NCI-H1930 (cell line): ENCODE measurements at places on chromosomes 2 and 18.

DNA sequence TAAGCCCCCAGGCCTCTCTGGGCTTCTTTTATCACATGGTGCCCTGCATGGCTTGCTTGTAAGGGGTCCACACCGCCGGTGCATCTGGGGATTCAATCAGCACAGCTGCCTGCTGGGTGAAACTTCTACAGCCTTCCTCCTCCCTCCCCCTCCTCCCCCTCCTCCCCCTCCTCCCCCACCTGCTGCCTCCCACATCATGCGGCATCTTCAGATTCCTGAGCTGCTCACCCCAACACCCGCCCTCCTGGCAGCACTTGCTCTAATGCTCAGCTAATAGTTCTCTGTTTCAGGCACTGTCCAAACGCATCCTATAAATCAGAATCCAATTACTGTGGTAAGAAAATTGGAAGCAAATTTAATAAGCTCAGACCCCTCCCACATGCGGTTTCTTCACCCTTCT, 150.7 kb downstream of the GALNT14 start:
- DNase-seq, result no peak

- no peak for DNase-seq
Measured at GRCh38 chr2:232022718-232023117, 61.2 kb downstream of the DIS3L2 start.

DNA sequence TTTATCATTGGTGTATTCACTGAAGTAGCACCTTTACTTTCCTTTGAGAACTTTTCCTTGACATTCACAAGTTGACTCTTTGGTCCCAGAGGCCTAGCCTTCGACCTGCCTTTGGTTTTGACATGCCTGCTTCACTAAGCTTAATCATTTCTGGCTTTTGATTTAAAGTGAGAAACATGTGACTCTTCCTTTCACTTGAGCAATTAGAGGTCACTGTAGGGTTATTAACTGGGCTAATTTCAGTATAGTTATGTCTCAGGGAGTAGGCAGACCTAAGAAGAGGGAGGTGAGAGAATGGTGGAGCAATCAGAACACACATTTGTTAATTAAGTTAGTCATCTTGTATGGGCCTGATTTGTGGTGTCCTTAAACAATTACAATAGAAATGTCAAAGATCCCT, 1040.7 kb upstream of the SLC39A10 start:
- no peak for DNase-seq

DNA sequence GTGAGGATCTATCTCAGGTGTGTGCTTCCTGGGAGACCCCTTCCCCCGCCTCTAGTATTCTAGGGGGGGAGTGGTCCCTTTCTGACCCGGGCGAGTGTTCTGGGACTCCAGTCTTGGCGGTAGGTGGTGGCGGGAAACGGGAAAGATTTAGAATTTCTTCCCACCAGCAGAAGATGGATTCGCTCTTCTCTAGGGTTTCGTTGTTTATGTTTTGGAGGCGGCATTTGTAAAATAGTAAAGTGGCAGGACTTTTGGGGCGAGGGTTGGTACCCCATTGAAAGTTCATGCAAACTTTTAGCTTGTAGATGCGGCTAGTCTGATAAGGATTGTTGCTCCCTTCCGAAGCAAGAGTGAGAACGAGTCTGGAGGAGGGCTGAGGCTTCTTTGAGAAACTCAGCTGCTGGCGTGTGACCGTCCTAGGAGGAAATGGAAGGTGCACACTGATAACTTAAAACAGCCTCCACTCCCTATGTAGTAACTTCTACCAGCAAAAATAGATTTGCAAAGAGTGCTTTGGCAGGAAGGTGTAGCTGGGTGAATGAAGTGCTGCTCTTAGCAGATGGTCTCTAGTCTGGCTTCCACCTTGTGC, 412 bp downstream of the GPD2 start:
- DNase-seq, result no peak

DNA sequence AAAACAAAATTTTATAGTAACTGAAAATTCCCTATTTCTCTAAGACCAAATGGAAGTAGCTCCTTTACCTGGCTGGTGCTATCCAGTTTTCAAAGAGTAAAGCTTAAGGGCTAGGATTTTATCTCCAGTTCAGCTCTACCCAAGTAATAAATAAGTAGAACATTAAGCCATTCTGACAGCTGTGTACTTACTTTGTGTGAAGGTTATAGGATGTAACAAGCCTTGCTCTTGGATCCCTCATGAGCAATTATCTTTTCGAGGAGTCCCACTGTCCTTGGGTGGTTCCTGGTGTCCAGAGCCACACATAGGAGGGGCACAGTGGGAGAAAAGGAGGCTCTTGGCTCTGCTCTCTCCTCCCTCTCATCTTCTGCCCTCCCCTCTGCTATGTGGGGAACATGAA, 45.5 kb downstream of the KIF5C start:
- no peak for DNase-seq

GRCh38 chr18:69128566-69128965, 272.1 kb upstream of the DOK6 start:
- no peak for DNase-seq

DNA sequence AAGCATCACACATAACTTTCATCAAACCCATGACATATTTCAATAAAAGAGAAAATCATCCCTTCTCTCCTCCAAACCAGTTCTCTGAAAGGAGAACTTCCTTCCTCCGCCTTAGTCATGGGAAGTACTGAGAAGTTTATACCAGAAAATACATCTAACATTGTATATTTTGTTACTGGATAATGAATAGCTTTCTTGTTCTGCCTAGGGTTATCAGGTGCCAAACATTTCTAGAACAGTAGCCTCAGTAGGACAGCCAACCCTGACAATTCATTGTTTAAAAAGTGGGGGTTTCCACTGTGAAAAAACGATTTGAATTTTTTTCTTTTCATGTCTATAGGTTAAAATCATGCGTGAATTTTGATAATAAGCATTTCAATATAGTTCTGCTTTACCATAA, 16.0 kb upstream of the DAW1 start:
- no peak for DNase-seq

- no peak for DNase-seq
Measured at GRCh38 chr18:64785686-64786085, 636.8 kb upstream of the LINC00305 start.

DNA sequence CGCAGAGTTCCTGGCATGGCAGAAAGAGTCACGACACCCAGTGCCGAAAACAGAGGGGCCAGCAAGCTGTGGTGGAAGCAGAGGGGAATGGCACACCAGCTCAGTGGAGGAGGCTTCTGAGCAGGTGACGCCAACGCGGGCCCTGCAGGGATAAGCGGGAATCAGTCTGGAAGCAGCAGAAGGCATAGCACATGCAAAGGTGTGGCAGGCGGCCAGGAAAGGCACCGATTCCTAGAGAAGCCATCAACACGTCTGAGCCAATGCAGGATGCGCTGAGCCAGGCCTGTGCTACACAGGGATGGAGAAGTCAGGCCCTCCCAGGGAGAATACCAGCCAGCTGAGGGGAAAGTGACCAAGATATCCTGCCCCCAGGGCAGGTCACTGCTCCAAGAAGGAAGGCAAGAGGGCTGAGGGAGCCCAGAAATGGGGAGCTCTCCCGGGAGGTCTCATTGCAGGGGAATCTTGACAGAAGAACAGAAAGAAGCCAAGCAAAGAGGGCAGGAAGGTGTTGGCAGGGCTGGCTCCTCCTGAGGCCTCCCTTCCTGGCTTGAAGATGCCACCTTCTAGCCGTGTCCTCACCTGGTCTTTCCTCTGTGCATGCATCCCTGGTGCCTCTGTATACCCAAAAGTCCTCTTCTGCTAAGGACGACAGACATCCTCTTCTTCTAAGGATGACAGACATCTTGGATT, 16.3 kb downstream of the TEX51 start:
- no peak for DNase-seq

GRCh38 chr2:63767307-63767706, 74.4 kb upstream of the UGP2 start:
- no peak for DNase-seq

DNA sequence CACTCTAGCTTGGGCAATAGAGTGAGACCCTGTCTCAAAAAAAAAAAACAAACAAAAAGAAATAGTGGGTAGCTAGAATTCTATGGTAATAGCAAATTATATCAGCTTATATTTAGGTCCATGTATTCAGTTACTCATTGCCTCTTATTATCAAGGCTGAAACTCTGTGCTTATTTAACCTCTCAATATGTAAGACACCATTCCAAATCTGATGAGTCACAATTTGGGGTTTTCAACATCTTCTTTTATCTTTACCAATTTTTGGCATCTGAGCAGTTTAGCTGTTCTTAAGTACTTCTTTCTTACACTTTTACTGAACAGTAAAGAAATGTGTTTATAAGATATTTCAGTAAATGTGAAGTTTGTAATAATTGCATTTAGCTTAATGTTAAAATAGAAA, 69.3 kb downstream of the TTC27 start:
- DNase-seq, result no peak

DNA sequence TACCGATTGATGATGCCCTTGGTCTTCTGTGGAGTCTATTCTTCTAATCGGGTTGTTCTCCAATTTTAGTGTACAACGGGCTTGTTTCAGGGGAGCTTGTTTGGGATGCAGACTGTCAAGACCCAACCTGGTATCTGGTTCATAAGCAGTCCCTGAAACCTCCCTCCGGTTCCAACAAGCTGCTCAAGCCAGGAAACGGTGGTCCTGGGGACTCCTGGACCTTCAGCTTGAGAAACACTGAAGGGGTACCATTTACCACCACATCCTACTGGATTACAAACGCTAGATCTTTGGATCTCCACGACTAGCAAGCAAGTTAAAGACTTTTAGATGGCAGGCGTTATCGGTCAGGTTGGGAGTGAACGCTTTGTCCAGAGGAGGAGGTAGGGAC, 2.0 kb downstream of the BCL2 start:
- no peak for DNase-seq

DNA sequence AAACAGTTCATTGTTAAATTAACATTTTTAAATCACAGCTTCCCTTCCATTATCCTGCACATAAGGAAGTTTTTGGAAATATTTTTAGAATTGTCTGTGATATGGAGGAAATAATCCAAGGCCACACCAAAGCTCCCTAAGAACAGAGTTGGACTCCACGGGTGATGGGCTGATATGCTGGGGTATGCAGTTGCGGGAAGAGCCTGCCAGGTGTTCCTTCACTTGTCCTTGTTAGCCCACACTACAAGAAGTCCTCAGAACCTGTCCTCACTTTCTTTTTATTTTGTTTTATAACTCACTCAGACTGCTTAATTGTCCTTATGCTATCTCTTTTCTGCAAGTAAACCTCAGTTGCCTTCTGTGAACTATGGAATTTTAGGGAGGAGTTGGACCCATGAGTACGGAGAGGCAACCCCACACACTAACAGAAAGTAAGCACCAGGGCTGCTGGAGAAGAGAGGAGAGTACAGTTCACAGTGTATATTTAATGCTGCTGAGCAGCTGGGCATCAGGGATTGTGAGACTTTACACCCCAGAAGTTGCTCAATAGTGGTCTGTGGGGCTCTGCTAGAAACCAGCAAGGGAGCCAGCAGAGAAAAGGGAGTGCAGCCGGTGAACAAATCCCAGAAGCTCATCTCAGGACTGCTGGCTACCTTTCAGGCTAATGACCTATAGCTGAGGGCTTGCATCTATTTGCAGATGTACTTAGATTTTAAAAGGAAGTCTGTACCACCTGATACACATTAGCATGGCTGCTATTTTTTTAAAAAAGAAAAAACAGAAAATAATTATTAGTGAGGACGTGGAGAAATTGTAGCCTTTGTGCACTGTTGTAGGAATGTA, 280.1 kb upstream of the STON1 start:
- no peak for DNase-seq

DNA sequence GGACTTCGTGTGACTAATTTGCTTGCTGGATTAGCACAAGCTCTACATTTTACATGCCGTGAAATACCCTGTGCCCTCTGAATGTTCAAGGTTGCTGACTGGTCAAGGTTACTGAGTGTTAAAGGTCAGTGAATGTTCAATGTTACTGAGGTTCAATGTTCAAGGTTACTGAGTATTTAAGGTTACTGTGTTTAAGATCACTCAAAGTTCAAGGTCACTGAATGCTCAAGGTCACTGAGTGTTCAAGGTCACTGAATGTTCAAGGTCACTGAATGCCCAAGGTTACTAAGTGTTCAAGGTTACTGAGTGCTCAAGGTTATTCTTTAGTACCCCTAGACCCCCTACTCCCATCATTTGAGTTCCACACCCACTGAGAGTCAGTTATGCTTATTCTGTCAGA, 277.6 kb downstream of the CLIP4 start:
- DNase-seq, result no peak

DNA sequence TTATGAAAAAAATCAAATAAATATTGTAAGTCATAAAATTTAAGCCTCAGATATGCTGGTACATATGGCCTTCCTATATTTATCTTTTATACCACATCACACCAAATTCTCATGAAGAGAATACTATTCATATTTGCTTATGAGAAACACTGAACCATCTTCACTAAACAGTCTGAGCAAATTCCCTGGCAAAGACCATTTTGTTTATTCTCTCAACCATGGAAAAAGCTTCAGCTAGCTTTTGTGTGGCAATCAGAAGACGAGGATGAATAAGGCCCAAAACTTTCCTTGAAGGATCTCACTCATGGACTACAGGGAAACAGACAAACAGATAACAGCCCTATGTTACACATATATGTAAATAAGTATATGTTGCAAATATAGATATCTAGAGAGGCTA, 252.1 kb downstream of the TMX3 start:
- no peak for DNase-seq

- peak; percentile 27 for DNase-seq
Measured at GRCh38 chr2:179264368-179265081, at the start of gene SESTD1. SESTD1 (minus strand) TSS chr2:179264832; CDS start chr2:179191841, 72,991 bp downstream.

GRCh38 chr18:47120428-47120827, 29.9 kb downstream of the HDHD2 start:
- DNase-seq, result no peak

- no peak for DNase-seq
Measured at GRCh38 chr2:128345436-128346165, 26.9 kb upstream of the HS6ST1 start.

DNA sequence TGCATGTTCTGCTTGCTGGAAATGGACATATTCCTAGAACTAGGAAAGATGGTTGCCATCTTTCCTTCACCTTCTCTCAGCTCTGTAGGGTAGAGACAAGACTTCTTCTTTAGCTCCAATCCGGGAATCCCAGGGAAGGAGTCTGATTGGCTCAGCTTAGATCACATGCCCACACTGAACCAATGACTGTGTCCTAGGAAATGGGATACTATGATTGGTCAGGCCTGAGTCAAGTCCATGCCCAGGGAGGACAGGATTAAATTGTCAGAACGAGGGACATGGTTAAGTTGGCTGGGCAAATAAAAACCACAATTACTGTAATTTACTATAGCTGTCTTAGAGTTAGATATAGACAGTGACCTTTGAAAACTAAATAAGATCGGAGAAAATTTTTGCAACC, 31.4 kb downstream of the SEMA4F start:
- DNase-seq, result no peak

- no peak for DNase-seq
Measured at GRCh38 chr2:240991378-240992263, 6.8 kb upstream of the SNED1 start.
